ENCODE measurements at places on chromosomes 5 and 9. TPM values are rescaled to one million over a fixed set of nuclear protein-coding genes. Genes with fewer than 3 reads are reported as not detected.

GRCh38 chr5:147879784-147880183 lies 1.3 kb downstream of the SCGB3A2 start:
- no peak for DNase-seq

DNA sequence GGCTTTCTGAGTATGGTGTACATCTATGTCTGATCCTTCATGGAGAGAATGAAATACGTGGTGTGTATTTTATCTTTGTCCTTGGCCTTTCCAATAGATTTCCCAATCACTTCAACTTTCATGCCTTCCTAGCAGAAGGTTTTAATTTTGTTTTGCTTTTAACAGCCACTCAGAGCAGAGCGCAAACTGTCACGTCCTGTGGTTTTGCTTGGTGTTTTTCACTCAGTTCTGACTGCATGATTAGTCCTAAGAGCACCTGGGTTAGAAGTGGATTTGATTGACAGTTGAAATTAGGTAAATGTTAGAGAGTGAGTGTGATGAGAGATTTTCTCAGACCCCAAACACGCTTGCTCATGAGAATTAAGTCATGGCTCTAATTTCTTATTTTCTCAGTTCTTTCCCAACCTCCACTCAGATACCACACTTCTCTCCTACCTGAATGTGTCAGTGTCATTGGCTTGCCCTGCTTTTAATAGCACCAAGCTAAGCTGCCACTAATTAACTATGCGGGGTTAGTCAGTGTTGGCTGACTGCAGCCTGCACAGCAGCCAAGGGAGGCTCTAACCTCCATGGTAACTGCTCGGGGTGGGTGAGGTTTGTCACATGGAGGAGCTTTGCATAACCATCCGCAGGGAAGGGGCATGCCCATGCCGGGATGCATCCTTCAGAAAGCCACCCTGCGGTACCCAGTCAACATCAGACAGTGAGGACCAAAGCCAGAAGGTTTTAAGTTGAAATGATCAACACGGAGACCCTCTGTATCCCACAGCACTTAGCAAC lies 173.4 kb downstream of the NR3C1 start:
- DNase-seq = peak; percentile 83

The PCDHB15 gene
- not detected for total RNA-seq

The ARID3C gene
- 0.44 TPM for total RNA-seq

The ZNF354C gene
- not detected for total RNA-seq

GRCh38 chr5:956941-957747 lies 51.5 kb upstream of the NKD2 start:
- no peak for DNase-seq

The ZMAT2 gene
- 41.6 TPM for total RNA-seq

- no peak for DNase-seq
Observed at GRCh38 chr9:109789556-109789955, 9.6 kb downstream of the PALM2AKAP2 start.

The PHYHD1 gene
- 132 TPM for total RNA-seq

DNA sequence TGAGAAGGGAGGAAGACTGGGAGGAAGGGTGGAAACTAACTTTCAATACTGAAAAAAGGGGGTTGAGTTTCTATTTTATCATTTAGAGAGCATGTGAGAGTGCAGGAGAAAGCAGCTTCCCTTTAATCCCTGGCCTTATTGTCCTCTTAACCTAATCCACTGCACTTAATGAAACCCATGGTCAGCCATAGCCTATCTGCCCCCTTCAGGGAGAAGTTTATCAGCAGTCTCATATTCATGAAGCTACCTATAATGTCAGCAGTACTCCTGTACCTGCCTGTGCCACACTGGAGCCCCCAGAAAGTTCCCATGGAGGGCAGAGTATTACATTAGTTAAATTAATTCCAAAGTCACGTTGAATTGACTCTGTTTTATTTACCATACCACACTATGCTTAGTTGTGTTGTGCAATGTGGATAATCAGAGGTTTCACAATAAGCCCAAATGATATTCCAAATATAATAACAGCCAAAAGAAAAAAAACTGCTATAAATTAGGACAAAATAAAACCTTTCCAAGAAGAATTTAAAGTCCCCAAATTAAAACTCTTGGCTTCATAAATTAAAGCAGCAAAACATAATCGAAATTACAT lies 62.9 kb downstream of the MUSK start:
- no peak for DNase-seq

- no peak for DNase-seq
Observed at GRCh38 chr5:36492984-36493654, 113.3 kb upstream of the SLC1A3 start.

DNA sequence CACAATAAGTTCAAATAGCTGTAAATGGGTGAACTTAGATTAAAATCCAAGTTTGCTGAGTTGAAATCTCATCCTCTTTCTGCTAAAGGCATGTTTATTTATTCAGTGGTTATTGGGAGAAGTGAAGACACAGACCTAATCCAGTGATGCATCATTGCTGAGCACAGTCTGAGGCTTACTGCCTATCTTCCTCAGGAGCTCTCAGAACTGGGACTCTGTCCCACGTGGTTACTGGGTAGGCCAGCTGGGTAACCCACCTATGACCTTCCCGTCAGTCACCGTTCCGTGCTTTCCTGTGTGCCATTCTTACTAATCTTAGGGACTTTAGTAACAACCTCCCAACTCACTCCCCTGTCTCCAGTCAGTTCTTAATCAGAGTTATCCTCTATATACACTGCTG lies 226.8 kb upstream of the ATP10B start:
- DNase-seq = no peak

DNA sequence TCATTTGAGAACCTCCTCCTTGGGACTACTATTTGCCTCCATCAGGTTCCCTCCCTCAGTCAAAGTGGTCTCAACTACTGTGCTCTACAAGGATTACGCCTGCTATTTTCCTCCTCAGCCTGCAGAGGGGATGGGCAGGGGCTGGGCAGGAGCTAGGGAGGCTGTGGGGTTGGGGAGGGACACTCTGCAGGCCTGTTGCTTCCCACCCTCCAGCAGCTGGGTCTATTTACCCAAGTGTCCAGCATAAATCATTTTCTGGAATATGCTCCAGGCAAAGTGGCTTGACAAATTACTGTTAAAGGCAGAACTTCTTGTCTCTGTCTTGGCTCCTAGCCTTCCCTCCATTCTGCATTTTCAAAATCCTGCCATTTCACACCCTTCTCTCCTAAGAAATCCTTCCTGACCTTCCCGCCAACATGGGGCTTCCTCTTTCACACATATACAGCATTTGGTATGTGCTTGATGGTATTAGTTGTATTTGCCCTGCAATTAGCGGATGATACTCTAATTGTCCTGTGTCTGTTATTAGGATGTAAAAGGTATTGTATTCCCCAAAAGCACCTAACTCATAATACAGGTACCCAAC lies 106.7 kb downstream of the EFNA5 start:
- DNase-seq = no peak

The PCDHB12 gene
- not detected for total RNA-seq

- no peak for DNase-seq
Observed at GRCh38 chr5:119322312-119322947, 33.4 kb upstream of the TNFAIP8 start.

GRCh38 chr5:56185768-56186311 lies 47.3 kb downstream of the ANKRD55 start:
- no peak for DNase-seq

GRCh38 chr5:32384621-32385020 lies 59.9 kb downstream of the ZFR start:
- DNase-seq = no peak

GRCh38 chr5:96187309-96188027 lies 225.8 kb upstream of the ELL2 start:
- DNase-seq = no peak

The MYOT gene
- total RNA-seq = not detected

GRCh38 chr5:86143837-86144236 lies 473.9 kb upstream of the COX7C start:
- no peak for DNase-seq

The CXCL14 gene
- not detected for total RNA-seq

DNA sequence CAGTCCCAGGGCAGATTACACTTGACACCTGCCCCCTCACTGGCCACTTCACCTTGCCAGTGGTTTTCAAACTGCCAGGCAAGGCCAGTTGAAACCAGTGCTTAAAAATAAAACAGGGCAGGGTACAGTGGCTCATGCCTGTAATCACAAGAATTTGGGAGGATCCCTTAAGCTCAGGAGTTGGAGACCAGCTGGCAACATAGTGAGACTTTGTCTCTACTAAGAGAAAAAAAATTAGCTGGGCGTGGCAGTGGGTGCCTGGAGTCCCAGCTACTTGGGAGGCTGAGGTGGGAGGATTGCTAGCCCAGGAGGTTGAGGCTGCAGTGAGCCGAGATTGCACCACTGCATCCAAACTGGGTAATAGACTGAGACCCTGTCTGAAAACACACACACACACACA lies 58.1 kb downstream of the ROPN1L start:
- no peak for DNase-seq

DNA sequence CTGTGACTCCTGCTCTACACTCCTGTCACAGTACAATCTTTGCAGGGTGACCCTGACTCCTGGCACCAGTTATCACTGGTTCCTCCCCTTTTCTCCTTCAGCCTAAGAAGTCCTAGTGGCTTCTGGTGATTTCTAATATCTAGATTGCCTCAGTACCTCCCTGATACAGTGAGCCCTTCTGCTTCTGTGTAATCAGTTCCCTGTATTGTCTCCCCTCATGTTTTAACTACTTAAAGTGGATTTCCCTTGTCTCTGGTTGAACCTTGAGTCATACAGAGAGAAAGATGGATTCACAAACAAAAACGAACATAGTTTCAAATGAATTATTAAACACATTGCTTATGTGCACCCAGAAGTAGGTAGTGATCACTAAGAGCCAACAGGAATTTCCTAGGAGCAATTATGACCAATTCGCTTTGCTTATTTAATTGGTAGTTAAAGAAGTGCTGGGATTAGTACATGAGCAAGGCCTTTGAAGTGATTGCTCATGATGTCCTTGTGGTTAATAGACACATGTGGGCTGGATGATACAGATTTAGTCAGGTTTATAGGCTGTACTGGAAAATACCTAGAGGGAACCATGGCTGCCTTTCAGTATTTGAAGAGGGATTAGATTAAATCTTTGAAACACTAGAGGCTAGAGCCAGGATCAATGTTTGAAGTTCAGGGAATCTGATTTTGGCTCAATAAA lies 145.8 kb upstream of the MEF2C start:
- no peak for DNase-seq

GRCh38 chr9:72600671-72601070 lies 79.3 kb downstream of the TMC1 start:
- no peak for DNase-seq

DNA sequence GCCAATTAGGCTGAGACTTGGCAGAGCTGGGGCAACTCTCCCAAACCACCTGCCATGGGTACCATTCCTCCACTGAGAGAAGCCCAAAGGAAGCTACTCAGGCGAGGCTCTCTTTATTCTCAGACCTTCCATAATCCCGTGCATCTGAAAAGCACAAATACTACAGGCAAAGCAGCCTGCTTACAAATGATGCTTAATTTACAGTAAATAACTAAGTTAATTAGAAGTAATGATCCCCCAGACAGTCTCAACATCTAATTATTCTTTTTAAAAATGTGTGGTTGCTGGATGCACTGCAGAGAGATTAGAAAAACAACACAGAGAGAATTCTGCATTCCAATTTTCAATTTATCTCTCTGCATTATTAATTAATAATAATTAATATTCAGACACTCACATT lies 53.1 kb downstream of the AK8 start:
- DNase-seq = no peak

DNA sequence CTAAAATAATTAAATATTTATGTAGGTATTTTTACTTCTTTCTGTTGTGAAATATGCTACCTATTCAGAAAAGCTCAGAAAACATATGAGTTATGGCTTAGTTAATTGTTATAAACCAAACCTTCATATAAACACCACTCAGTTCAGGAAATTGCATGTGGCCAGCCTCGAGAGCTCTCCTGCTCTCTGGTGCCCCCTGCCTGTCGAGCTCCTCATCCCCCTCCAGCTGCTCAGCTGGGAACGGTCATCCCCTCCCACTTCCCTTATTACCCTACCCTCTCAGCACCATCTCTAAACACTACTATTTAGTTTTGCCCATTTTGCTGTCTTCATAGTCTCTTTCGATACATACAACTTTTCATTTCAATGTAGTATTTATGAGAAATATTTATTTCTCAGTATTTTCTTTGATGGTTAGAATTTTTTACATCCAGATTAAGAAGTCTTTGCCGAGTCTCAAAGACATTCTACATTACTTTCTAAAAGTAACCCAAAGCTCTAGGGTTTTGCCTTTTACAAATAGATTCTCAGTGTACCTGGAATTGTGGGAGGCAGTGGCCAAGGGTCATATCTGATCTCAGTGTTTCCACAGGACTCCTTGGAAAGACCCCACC lies 51.2 kb upstream of the SEMA4D start:
- DNase-seq = peak; percentile 85

The SPATA31C1 gene
- not detected for total RNA-seq

All from OCI-LY7 (cell line).